ENCODE measurements at places on chromosomes 5 and 9.

DNA sequence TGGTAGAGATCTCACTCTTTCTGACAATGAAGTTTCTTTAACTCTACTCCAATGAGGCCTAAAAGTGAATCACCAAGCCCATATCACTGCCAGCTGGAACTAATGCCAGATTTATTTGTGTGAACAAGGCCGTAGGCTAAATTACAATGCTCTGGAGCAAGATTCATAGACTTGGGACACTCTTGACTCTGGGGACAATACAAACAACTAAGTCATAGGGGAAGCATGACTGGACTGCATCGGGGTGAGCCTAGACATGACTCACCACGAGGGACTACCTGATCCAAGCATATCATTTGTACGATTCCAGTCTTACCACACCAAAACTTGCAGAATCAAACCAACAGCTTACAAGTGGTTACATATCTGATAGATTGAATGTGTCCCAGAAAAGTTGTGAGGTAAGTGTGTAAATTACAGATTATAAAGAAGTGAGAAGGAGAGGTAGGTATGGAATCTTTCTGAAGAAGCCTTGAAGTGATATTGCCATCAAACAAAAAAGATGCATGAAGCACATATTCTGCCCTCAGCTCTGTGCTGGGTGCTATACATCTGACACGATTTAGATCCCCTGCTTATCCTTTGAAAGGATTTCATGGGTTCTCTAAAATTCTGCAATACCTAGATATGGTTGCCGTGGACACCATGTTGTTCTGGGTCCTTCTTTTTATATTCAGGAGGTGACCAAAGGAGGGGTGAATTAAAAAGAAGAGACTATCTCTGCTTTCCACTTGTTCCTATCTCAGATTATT is 199.3 kb upstream of the PDE4D start:
- no peak for DNase-seq

- no peak for DNase-seq
Observed at GRCh38 chr9:69229367-69229766, 55.3 kb downstream of the TJP2 start.

GRCh38 chr5:149475777-149476176 is 75.5 kb downstream of the CSNK1A1 start:
- no peak for DNase-seq

GRCh38 chr9:8860925-8861324 is 1061.3 kb upstream of the DMAC1 start:
- DNase-seq: peak; percentile 11

DNA sequence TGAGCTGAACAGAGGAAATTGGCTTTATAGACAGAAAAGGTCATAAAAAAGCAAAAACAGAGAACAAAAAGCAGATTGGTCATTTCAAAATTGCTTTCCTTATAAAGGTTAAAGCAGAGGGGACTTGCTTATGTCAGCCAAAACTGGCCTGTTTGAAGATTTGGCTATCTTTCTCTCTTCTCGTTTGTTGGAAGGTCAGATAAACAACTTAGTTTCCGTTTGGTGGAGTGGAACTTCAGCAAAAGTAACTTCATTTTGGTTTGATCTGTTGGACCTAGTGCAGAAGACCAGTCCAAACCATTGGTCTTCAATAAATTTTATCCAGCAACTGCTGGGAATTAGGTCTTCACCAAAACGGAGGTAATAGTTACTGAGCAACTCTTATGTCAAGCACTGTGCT is 45.1 kb upstream of the HMGCS1 start:
- no peak for DNase-seq

Measured in NCI-H1105 treated with DMSO at 0.1 percent for 48 hours (cell line).